H7 (cell line): ENCODE measurements at places on chromosomes 3 and 15.

- DNase-seq: no peak
Observed at GRCh38 chr3:43159131-43159875, 53.4 kb upstream of the POMGNT2 start.

DNA sequence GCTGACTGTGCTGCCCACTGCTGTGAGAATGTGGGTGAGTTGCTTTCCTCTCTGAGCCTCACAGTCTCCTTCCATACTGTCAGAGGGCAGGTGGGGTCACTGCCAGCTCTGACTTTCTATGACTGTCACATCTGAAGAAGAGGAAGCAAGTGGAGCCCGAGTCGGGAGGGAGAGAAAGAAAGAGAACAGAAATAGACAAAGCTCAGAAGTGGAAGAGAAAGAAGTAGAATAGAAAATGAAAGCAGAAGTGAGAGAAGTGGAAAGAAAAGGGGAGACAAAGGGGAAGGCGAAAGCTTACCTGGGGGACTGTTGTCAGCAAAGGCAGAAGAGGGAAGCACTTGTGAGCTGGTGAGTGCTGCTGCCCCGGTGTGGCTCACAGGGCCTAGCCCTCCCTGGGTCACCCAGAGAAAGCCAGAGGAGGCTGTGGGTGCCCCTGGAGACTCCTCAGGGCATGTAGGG is 57.9 kb downstream of the EPHB1 start:
- no peak for DNase-seq

DNA sequence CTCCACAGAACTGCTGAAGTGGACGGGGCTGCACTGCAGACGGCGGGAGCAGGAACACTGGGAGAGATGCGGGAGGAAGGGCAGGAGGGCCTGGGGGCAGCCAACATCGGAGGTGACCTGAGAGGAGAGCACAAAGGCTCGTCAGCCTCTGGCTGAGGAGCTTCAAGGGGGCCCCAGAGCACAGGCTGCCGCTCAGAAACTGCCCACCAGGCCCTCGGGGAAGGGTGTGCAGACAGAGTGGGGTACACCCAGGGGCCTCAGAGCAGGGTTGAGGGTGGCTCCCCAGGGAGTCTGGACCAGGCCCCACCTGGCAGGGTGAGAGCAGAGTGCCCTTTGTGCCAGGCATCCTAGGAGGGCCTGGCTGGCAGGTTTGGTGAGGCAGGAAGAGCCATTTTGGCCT is 14.7 kb upstream of the RHO start:
- DNase-seq: peak; percentile 36

GRCh38 chr3:54212723-54213122 is 90.4 kb downstream of the CACNA2D3 start:
- DNase-seq: no peak

DNA sequence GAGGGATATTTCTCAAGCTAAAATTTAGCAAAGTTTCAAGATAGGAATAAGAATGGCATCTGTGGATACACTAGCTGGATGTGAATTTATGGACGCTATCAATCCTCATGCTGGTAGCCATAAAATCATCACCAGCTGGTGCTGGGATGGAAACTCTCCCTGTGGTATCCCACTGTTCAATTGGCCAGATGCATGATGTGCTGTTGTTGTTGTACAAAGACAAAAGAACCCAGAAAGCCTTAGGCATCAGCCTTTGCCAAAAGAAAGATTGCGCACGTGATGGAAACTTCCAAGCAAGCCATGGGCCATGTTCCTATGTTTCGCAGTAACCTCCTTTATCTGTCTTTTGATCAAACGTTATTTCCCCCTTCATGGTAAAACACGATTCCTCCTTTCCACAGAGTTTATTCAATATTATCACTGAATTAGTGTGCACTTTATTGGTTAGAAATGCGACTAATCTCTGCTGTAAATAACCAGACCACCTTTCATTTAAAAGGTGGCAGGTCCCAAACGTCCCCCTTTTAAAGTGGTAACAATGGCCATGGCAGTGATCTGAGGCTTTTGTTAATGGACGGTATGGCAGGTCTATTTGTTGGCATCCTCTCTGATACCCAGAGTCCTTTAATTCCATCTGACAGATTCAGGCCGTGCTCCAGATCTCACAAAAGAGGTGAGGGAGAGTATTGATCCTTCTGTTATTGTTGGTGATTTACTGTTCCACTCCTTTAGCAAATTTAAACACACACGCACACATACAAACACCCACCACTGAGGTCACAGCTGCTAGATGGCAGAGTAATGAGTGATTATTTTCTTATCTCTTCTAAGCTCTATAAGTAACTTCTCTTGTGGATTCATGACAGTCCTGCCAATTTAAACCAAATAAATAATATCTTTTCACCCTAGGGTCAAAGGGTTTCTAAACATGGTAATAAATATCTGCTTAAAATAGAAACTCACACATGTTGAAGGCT is 291.2 kb upstream of the KCNMB2 start:
- no peak for DNase-seq
